Right ventricle myocardium superior (tissue), 1 donor: ENCODE measurements at places on chromosomes 16 and 17.

DNA sequence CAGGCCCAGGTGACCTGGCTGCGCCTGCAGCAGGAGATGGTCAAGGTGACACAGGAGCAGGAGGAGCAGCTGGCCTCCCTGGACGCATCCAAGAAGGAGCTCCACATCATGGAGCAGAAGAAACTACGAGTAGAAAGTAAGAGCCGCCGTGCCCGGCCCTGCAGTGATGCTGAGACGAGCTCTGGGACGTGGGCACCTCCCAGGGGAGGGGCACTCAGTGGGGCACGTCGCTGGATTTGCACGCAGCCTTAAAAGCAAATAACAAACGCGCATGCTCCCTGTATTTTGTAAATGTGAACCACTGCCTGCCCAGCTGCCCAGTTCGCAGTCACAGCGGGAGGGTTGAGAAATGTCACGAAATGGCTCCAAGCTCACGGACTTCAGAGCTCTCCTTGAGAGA is 15.3 kb upstream of the GAA start:
- peak; percentile 41 for DNase-seq

DNA sequence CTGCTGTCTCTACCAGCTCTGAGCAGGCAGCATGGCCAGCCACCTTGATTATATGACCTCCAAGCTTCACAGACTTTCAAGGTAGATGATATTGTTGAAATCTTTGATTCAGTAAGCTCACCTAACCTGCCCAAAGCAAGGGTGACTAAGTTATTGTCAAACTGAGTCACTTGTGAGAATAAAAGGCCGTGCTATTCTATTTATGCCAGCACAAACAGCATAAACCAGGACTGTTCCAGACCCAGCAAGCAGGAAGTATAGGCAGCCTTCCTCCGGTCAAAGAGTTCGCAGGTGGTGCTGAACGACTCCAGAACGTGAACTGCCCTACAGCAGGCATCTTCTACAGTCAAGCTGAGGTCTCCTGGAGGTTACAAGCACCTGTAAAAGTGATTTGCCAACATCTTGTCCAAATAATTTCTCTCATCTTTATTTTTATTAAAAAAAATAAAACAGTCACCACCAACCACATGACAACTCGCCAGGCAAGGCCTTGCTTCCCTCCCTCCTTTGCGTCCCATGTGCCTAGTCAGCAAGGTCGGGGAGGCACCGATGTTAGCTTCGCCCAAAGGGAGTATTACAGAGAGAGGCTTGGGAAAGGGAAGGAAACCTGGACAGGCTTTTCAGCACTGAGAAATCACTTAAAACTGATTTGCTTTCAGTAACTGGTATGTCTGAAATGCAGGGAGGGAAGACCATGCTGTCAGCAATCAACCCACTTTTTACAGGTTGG is 10.8 kb downstream of the ARL2BP start:
- DNase-seq, result no peak

GRCh38 chr16:4372578-4373355 is 1.1 kb downstream of the VASN start:
- no peak for DNase-seq

- DNase-seq, result peak; percentile 64
These were observed 184.7 kb downstream of the C16orf95 start for GRCh38 chr16:87132361-87133014.

DNA sequence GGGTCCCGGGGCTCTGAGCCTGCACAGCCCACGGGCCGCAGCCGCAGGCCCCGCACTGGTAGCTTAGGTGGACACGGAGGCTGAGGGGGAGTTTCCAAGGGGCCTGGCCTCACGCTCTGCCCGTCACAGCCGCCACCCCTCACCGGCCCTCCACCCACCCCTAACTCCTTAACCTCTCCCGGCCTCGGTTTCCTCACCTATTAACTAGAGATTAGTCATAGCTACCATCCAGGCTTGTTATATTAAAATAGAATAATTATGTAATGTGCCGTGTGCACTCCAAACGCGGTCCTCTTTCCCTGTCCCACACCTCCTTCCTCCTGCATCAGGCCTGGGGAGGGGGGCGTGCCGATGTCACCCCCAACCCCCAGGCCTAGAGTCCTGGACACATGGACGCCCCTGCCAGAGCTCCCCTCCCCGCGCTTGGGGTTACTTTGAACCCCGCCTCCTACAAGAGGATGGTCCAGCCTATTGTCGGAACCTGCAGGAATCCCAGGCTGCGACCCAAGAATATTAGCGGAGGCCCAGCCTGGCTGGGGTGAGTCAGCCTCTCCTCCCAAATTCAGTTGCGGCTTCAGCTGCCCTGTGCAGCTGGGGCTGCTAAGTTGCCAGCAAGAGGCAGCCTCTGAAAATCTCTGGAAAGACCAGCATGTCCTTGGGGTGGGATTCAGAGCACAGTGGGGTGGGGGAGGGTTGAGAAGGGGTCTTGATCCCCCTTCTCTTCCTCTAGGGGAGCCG is 17.3 kb downstream of the SOCS3 start:
- peak; percentile 81 for DNase-seq

- no peak for DNase-seq
These were observed 199.5 kb downstream of the SNX29 start for GRCh38 chr16:12176051-12176450.

DNA sequence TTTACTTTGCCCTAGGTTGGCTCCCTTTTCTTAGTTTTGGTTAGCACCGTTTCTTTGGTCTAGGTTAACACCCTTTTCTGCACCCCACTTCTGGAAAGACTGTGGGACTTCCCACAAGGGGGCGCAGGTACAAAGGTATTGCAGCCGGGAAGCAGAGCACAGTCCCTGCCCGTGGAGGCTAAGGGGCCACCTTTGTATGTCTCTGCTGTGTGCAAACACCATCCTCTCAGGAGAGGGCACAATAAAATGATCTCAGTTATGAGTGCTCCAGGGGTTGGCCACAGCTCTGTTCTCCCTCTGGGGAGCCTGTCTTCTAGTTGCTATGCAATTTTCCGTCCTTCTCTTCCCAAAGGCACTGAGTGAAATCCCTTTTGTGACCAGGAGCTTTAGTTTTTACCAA is 28.4 kb upstream of the TMC5 start:
- DNase-seq, result no peak

DNA sequence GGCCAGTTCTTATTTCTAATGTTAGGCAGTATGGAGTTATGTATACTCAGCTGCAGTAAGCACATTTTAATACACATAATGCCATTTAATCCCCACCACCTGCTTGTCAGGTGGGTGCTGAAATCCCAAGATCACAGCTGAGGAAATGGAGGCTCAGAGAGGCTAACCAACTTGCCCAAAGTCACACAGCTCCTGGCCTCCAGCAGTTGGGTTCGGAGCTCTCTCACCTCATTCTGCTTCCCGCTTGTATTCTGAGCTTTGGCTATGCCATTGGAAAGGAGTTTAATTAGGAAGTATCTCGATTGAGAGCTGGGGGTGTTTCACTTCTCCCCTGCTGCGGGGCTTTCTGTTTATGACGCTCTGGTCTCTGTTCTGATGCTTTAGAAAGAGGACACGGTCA is 72.6 kb upstream of the CACNG5 start:
- DNase-seq, result no peak

DNA sequence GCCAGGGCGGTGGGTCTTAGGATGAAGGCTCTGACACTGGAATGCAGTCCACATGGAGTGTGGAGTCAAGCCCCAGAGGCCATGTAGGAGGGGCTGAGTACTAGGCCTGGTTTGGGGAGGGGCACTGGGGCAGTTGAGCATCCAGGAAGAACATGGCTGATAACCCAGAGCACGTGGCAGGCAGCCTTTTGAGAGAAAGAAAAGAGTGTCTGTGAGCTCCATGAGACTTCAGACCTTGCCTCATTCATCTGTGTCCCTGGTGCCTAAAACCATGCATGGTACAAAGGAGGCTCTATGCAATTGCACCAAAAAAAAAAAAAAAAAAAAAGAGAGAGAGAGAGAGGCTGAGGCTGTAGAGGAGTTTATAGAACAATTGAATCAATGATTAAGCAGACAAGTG is 14.6 kb downstream of the SLC46A1 start:
- DNase-seq, result no peak

DNA sequence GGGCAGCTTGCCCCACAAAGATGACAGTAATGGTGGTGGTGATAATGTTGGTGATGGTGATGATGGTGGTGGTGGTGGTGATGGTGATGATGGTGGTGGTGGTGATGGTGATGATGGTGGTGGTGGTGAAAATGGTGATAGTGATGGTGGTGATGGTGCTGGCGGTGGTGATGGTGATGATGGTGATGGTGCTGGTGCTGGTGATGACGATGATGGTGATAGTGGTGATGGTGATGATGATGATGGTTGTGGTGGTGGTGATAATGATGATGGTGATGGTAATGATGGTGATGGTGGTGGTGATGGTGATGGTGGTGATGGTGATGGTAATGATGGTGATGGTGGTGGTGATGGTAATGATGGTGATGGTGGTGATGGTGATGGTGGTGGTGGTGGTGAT is 46.3 kb upstream of the FOXF1 start:
- DNase-seq, result no peak

DNA sequence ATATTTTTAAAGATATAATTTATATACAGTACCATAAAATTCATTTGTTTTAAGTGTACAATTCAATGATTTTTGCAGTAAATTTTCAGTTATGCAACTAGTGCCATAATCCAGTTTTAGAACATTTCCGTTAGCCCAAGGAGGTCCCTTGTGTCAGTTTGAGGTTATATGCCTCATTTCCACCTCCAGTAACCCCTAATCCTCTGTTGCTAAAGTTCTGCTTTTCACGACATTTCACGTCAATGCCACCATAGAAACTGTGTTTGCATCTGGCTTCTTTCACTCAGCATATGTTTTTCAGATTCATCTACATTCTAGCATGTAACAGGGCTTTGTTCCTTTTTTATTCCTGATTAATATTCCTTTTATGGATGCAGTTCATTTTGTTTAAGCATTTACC is 42.4 kb upstream of the NUDT7 start:
- no peak for DNase-seq

DNA sequence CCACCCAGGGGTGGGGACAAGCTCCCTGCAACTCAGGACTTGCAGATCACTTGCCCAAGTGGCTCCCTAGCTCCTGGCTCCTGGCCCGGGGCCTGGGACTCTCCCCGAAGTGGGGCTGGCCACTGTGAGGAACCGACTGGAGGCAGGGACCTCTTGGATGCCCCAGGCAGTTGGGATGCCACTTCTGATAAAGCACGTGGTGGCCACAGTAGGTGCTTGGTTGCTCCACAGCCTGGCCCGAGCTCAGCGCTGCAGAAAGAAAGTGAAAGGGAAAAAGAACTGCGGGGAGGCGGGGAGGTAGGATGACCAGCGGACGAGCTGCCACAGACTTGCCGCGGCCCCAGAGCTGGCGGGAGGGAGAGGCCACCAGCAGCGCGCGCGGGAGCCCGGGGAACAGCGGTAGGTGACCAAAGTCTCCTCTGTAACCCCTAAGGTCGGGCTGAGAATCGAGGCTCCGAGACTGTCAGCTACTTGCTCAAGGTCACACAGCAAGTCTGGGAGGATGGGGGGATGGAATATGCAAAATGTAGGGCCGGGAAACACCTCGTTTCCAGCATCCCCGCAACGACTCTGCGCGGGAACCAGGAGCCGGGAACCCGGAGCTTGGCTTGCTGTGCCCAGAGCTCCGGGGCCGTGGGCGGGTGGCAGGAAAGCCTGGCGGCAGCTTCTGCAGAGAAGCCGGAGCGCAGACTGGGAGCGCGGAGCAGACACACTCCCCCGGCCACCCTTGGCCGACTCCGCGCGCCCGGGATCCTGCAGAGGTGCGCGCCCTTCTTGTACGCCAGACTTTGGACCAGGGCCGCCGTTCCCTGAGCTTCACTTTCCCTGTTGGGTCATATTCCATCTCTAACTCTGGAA is 1.9 kb downstream of the CIITA start:
- DNase-seq, result peak; percentile 73

DNA sequence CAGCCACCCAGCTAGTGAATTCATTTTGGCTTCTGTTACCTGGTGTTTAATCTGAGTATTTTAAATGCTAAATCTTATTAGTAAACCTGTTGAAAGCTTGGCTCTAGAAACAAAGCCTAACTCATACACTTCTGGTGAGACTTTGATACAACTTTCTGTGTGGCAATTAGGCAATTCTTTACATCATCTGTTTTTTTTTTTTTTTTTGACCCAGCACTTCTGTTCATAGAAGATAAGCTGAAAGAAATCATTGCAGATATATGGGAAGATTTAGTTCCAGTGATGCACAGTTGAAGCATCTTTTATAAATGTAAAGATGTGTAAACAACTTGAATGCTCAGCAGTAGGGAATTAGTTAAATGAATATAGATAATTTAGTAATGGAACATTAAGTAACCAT is 21.7 kb upstream of the ABCC11 start:
- DNase-seq, result no peak

GRCh38 chr16:50539053-50539695 is 9.0 kb upstream of the NKD1 start:
- no peak for DNase-seq

DNA sequence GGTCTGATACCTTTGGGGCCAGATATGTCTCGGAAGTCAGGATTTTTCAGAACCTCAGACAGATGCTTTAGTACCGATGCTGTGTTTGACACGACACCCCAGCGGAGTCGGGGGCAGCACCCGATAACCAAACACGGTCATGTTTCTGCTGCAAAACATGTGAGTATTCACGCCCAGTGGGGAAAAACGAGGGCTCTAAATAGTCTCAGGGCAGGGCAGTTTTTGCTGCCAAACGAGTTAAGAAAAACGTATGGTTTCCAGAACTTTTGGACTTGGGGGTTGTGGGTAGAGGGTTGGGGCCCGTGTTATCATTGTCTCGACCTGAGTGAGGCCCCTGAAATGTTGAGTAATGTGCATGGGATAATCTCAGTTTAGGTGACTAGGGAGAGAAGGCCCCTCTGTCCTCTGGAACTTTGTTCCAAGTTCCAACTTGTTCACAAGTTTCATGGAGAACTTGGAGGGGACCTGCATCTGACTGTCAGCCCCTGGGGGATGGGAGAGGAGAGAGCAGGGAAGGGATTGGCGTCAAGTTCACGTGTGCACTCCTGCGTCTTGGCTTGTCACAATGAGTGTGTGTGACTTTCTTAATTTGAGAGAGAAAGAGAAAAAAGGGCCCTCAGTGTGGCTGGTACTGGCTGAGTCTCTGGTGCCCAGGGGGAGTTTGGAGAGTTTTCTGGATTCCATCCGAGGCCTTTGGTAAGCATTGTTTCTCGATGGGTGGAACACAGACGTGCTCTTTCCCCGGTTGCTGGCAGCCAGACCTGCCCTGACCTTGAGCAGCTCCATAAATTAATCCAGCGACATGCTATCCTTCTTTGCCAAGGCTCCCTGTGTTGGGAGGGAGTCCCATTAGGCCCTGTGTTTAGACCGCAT is 83.9 kb upstream of the CIBAR2 start:
- DNase-seq, result peak; percentile 55
